ENCODE measurements at places on chromosomes 7 and 10.

DNA sequence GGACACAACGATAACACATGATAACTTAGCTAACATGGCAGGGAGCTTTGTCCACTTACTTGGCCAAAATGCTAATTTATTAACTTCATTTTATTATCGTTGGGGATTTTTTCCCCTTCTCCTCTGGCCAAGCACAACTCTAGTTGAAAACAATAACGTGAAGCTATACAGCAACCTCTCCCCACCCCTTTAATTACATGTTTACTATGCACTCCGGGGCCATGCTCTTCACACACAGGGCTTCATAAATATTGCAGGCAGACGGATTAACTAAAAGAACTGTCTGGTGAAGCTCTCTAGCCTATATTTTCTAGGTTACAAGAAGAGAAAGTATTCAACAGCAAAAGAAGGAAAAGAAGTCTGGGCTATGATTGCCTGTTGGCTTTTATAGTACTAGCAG, 51.7 kb downstream of the XRCC2 start:
- no peaks in the 10 kb centered on the region for H3K36me3 ChIP-seq
- H3K27me3 ChIP-seq: no peaks in the 10 kb centered on the region
- no peak for DNase-seq
- H3K4me3 ChIP-seq: no peak overlapping the region
- H3K4me1 ChIP-seq: no peaks in the 10 kb centered on the region

- H3K4me1 ChIP-seq: no peaks in the 10 kb centered on the region
- no peaks in the 10 kb centered on the region for H3K36me3 ChIP-seq
- DNase-seq: no peak
- H3K27ac ChIP-seq: no peak overlapping the region
Observed at GRCh38 chr7:157032644-157033482, 22.4 kb upstream of the MNX1 start.

DNA sequence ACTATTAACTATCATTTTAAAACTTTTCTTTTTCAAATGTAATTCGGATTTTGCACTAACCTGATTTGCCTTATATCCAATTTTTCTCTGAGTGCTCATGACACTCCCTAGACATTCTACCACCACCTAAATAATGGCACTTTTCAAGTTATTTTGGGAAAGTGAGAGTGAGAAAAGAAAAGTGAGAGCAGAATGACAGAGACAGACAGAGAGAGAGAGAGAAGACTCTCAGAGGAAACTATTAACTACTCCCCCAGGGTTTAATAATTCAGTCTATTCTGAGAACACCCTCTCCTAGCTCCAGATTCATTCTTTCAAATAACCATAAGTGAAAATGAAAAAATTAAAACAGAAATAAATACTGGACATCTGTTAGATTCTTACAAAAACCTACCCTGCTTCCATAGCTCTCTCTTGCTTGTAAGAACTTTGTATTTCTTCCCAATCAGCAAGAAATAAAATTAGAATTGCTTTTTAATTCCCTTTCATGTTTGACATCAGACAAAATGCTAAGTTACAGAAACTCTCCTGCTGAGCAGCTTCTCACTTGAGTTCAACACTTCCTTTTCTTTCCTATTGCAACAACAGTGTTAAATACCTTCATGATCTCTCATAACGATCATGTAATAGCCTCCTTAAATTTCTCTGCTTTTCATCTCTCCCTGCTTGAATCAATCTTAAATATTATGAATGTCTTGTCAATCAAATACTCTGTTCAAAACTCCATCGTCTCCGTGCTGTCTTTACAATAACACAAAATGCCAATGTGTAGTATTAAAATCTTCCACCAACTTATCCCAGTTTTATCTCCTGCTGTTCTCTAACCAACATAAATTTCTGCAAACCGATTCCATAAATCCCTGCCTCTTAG, 191.7 kb downstream of the SEMA3E start:
- no peak overlapping the region for H3K4me3 ChIP-seq
- no peak overlapping the region for H3K27ac ChIP-seq
- no peaks in the 10 kb centered on the region for H3K4me1 ChIP-seq
- no peak for DNase-seq

GRCh38 chr10:72030762-72031543, 57.4 kb downstream of the SPOCK2 start:
- H3K36me3 ChIP-seq: no peaks in the 10 kb centered on the region
- no peak overlapping the region for H3K27ac ChIP-seq
- H3K27me3 ChIP-seq: no peaks in the 10 kb centered on the region
- no peak for DNase-seq

- no peak for DNase-seq
- H3K27me3 ChIP-seq: no peaks in the 10 kb centered on the region
- no peak overlapping the region for H3K4me3 ChIP-seq
- no peak overlapping the region for H3K27ac ChIP-seq
- H3K36me3 ChIP-seq: no peaks in the 10 kb centered on the region
Observed at GRCh38 chr10:129689671-129690071, 222.6 kb downstream of the MGMT start.

- no peak for DNase-seq
- H3K27me3 ChIP-seq: no peaks in the 10 kb centered on the region
- H3K27ac ChIP-seq: no peak overlapping the region
Observed at GRCh38 chr7:79403879-79404278, 49.6 kb downstream of the MAGI2 start.

GRCh38 chr7:6092953-6093354, 61.8 kb downstream of the ANKRD61 start:
- no peak overlapping the region for H3K27ac ChIP-seq
- no peak overlapping the region for H3K4me3 ChIP-seq
- no peaks in the 10 kb centered on the region for H3K27me3 ChIP-seq
- H3K4me1 ChIP-seq: no peaks in the 10 kb centered on the region
- H3K36me3 ChIP-seq: no peaks in the 10 kb centered on the region

DNA sequence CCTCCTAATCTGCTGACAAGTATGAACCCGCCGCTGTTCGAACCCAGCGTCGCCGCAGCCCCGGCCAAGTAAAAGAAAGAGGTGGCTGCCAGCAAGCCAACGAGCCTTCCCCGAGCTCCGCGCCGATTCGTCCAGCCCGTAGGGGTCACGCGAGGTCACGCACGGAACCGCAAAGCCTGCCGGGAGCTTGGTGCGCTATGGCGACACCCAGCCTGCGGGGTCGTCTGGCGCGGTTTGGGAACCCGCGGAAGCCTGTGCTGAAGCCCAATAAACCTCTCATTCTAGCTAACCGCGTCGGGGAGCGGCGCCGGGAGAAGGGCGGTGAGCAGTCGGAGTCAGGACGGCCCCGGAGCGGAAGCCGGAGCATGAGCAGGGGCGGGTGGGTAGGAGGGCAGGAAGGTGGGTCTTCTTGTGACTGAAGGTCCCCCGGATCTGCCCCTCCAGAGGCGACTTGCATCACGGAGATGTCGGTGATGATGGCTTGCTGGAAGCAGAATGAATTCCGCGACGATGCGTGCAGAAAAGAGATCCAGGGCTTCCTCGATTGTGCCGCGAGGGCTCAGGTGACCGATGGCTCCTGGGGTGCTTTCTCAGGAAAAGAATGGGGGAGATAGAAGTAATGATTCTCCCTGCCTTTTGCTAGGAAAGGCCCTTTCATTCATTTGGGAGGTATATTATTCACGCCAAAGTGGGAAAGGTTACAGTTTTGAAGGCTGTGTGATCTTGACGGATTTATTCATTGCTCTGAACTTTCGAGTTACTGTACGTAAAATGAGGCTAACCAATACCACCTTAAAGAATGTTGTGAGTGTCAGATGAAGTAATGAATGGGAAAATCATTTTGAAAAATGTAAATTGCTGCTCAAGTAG, at the start of gene CHCHD1:
CHCHD1 (plus strand) TSS at position 170 of the 870 bp plus-strand sequence; CDS start at position 198, 28 bp downstream.
- H3K4me1 ChIP-seq: peaks cover 47% of the 10 kb centered on the region
- H3K4me3 ChIP-seq: peak within 1 kb of the TSS; percentile 87
- peaks cover 12% of the 10 kb centered on the region for H3K36me3 ChIP-seq
- DNase-seq: peak; percentile 97
- H3K27ac ChIP-seq: peak within 1 kb of the TSS; percentile 63

DNA sequence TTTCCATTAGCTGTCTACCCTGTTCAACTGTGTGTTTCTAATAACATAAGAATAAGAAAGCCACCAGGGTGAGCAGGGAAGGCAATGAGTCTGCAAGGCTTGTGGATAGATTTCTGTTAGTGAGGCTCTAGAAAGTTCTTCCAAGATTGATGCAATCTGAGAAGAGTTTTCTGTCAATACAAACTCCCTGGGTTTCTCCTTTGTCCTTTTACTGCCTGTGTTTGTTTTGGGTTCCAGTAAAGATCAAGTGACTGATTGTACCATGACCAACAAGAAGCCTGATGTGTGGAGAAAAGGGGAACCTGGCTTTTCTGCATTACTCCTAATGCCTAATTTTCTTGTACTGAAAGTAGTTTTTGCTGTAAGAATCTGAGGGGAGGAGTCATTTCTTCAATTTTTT, 139.9 kb downstream of the CFTR start:
- H3K4me1 ChIP-seq: no peaks in the 10 kb centered on the region
- no peak for DNase-seq
- H3K4me3 ChIP-seq: no peak overlapping the region

GRCh38 chr7:135169141-135169963, 1.2 kb downstream of the CYREN start:
- peaks cover 30% of the 10 kb centered on the region for H3K4me1 ChIP-seq
- H3K27ac ChIP-seq: peak overlapping the region; percentile 92
- peak overlapping the region; percentile 92 for H3K4me3 ChIP-seq
- H3K27me3 ChIP-seq: no peaks in the 10 kb centered on the region

GRCh38 chr10:121788717-121789116, 139.1 kb downstream of the ATE1 start:
- DNase-seq: no peak
- H3K4me1 ChIP-seq: no peaks in the 10 kb centered on the region
- H3K36me3 ChIP-seq: no peaks in the 10 kb centered on the region
- H3K27me3 ChIP-seq: no peaks in the 10 kb centered on the region

- H3K27ac ChIP-seq: no peak overlapping the region
- no peak for DNase-seq
- no peak overlapping the region for H3K4me3 ChIP-seq
- no peaks in the 10 kb centered on the region for H3K27me3 ChIP-seq
Observed at GRCh38 chr7:117472335-117472734, 7.5 kb upstream of the CFTR start.

DNA sequence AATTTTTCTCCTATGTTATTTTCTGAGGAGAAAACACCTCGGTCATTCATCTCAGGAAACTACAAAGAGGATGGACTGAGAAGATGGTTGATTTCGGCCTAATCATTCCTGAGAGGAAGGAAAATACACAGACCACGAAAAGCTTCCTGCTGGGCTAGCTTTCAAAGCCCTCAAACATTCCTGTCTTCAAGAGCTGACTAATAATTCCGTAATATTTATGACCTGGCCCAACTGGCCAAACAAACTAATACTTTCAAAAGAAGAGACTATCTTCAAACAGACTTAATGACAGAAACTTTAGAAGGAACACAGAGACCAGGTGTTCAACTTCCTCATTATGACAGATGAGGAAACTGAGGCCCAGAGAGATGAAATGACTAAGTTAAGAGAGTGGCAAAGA, 215.1 kb upstream of the FRMD4A start:
- H3K27ac ChIP-seq: no peak overlapping the region
- H3K4me3 ChIP-seq: no peak overlapping the region
- peaks cover 46% of the 10 kb centered on the region for H3K4me1 ChIP-seq

GRCh38 chr7:138000081-138000701, 1.7 kb downstream of the CREB3L2 start:
- no peaks in the 10 kb centered on the region for H3K27me3 ChIP-seq
- no peak overlapping the region for H3K27ac ChIP-seq
- H3K4me1 ChIP-seq: no peaks in the 10 kb centered on the region
- DNase-seq: no peak
- no peaks in the 10 kb centered on the region for H3K36me3 ChIP-seq

DNA sequence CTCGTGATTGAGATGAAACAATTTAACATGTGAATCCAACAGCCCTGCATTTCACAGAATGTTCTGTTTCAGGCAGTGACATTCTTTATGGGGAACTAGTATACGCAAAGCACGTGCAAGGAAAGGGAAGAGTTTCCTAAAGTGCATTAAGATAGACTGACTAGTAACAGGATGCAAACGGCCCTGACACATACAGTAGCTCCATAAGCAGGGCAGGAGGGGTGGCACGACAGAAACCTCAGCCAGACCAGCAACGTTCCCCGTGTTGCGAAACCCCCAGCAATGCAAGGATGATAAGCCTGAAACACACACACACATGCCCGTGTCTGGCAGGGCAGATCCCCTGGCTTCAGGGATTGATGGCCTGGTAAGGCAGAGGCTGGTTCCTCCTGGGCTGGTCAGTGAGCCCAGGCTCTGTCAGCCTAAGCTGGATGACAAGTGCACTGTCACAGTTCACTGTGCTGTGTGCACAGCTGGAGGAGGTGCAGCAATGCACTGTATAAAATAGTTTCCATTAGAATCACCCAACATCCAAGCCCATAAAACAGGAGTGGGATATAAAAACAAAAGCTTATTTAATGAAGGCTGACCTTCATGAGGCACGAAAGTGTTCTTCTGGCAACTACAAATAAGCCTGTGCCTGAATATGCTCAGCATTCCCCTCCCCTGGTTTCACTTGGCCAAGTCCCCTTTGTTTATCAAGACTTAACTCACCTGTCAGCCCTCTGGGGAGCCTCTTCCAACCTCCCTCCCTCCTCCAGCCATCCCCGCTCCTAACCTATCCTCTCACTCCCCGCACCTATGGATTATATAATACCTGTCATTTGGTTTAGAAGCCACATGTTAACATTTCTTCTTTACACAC, 88.8 kb downstream of the GSAP start:
- H3K36me3 ChIP-seq: no peaks in the 10 kb centered on the region
- no peak overlapping the region for H3K4me3 ChIP-seq
- DNase-seq: no peak
- peaks cover 52% of the 10 kb centered on the region for H3K4me1 ChIP-seq

- no peak overlapping the region for H3K4me3 ChIP-seq
- H3K4me1 ChIP-seq: no peaks in the 10 kb centered on the region
- H3K27me3 ChIP-seq: no peaks in the 10 kb centered on the region
- no peaks in the 10 kb centered on the region for H3K36me3 ChIP-seq
Observed at GRCh38 chr10:131872827-131873375, 27.9 kb upstream of the PPP2R2D start.

DNA sequence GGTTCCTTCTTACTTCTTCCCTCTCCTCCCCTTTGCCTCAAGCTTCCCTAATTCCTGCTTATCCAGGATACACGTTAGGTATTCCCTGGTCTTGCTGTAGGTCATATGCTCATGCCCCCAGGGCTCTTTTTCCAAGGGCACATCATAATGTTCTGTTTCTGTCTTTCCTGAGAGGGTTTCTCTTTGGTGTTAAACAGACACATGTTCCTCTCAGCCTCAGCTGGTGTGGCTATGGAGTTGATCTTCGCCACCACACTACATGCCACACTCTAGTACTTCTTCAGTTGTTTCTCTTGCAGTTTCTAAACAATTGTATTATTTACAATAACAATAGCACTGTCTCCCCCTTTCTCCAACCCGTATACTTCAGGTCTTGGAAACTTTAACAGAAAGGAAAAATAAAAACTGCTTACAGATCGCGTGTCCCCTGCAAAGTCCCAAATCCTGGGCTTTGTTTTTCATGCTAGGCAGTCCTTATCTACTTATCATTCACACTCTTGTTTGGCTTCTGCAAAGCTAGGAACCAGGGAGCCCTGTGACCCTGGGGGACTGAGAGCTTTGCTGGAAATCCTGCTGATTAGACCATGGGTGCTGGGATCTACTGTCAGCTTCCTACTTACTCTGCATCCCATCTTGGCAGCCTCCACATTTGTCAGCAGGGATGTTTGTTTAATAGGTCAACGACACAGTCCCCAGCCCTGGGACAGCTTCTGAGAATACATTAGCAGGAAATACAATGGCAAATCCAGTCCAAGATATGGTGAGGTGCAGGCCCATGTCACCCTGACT, 193.9 kb upstream of the BMPER start:
- no peak overlapping the region for H3K27ac ChIP-seq
- no peaks in the 10 kb centered on the region for H3K27me3 ChIP-seq
- no peak overlapping the region for H3K4me3 ChIP-seq
- DNase-seq: no peak

Data from Karpas-422 (cell line).